ENCODE measurements at places on chromosomes 4 and X.

GRCh38 chrX:40061005-40061404, 36.8 kb downstream of the BCOR start:
- H3K4me1 ChIP-seq: no peaks in the 10 kb centered on the region
- H3K4me3 ChIP-seq: no peak overlapping the region
- H3K27me3 ChIP-seq: no peaks in the 10 kb centered on the region
- no peak overlapping the region for H3K27ac ChIP-seq

DNA sequence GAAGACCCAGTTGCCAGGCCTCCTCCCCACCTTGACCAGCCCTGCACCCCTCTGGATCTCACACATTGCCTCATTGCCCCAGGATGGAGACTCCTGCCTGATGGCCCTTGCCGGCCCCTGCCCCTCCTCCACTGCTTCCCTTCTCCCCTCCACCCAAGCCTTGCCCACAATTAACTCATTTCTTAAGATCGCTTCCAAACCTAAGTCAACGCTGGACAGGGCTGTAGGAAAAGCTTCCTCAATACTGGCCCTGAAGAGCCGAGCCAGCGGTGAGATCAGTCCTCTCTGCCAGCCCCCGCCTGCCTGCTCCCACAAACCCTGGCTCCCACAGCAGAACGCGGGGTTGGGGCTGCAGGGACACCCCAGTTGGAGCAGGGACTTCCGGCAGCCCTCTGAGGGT, 7.5 kb upstream of the HAUS7 start:
- H3K4me3 ChIP-seq: no peak overlapping the region
- H3K27ac ChIP-seq: no peak overlapping the region
- no peak for DNase-seq
- no peaks in the 10 kb centered on the region for H3K27me3 ChIP-seq
- peaks cover 6% of the 10 kb centered on the region for H3K4me1 ChIP-seq

GRCh38 chr4:5738061-5738460, 27.1 kb downstream of the EVC start:
- no peaks in the 10 kb centered on the region for H3K36me3 ChIP-seq
- H3K27ac ChIP-seq: no peak overlapping the region
- DNase-seq: no peak
- no peaks in the 10 kb centered on the region for H3K27me3 ChIP-seq

- H3K36me3 ChIP-seq: no peaks in the 10 kb centered on the region
- no peak for DNase-seq
- H3K27ac ChIP-seq: no peak overlapping the region
- H3K4me1 ChIP-seq: no peaks in the 10 kb centered on the region
- H3K4me3 ChIP-seq: no peak overlapping the region
- no peaks in the 10 kb centered on the region for H3K27me3 ChIP-seq
These were observed 22.0 kb downstream of the NBDY start for GRCh38 chrX:56751071-56751470.

DNA sequence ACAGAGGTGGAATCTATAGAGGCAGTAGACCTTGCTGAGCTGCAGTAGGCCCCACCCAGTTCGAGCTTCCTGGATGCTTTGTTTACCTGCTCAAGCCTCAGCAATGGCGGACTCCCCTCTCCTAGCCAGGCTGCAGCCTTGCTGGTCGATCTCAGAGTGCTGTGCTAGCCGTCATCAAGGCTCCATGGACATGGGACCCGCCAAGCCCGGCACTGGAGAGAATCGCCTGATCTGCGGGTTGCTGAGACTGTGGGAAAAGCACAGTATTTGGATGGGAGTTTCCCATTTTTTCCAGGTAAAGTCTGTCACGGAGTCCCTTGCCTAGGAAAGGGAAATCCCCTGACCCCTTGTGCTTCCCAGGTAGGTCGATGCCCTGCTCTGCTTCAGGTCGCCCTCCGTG, 124.8 kb upstream of the KLF8 start:
- no peaks in the 10 kb centered on the region for H3K4me1 ChIP-seq
- DNase-seq: no peak
- no peaks in the 10 kb centered on the region for H3K36me3 ChIP-seq
- H3K27ac ChIP-seq: no peak overlapping the region
- H3K4me3 ChIP-seq: no peak overlapping the region
- H3K27me3 ChIP-seq: no peaks in the 10 kb centered on the region

DNA sequence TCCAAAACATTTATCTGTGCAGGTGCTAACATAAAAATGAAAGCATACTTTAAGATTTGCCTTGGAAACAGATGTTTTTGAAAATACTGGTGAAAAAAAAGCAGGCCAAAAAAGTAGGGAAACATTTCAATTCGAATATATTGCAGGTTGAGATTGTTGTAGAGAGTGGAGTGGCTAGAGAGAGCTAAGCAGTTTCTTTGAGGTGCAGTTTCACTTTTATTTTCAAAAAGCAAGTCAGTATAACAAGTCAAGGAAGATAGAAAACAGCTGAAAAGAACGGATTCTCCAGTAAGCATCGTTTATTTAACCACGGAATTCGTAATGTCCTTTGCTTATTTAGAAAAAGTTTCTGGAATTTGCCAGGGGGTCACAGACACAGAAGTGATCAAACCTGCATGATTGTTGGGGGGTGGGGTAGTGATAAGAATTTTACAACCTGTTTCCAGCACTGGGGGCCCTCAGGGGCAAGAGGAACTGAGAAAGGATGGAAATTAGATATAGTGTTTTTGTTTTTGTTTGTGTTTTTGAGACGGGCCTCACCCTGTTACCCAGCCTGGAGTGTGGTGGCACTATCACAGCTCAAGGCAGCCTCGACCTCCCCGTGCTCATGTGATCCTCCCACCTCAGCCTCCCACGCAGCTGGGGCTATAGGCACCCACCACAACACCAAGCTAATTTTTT, 175.0 kb downstream of the TENM3 start:
- H3K27me3 ChIP-seq: no peaks in the 10 kb centered on the region
- H3K4me1 ChIP-seq: no peaks in the 10 kb centered on the region
- no peak overlapping the region for H3K4me3 ChIP-seq
- DNase-seq: no peak
- no peaks in the 10 kb centered on the region for H3K36me3 ChIP-seq
- no peak overlapping the region for H3K27ac ChIP-seq

DNA sequence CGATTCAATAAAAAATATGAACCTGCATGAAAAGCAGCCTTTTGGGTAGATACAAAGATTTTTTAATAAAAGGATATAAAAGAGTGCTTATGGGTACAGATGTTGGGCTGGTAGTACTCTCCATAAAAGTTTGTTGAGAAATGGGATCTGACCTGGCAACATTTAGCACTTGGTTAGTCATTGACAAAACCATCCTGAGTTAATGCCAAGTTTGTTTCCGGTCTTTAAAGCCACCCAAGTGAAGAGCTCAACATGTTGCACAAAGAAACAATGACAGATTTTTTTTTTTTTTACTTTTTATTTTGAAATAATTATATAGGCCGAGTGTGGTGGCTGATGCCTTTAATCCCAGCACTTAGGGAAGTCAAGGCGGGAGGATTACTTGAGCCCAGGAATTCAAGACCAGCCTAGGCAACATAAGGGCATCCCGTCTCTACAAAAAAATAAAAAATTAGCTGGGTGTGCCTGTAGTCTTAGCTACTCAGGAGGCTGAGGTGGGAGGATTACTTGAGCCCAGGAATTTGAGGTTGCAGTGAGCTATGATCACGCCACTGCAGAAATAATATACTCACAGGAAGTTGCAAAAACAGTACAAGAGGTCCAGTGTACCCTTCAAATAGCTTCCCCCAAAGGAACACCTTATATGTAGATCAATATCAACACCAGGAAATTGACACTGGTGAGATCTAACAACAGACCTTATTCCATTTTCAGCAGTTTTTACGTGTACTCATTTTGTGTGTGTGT, 16.6 kb downstream of the CHST7 start:
- peaks cover 18% of the 10 kb centered on the region for H3K4me1 ChIP-seq
- H3K27ac ChIP-seq: no peak overlapping the region
- no peaks in the 10 kb centered on the region for H3K36me3 ChIP-seq
- no peak overlapping the region for H3K4me3 ChIP-seq
- DNase-seq: no peak
- H3K27me3 ChIP-seq: no peaks in the 10 kb centered on the region

GRCh38 chr4:5021546-5021945, 2.3 kb upstream of the CYTL1 start:
- no peaks in the 10 kb centered on the region for H3K27me3 ChIP-seq
- DNase-seq: no peak
- peaks cover 8% of the 10 kb centered on the region for H3K4me1 ChIP-seq
- H3K36me3 ChIP-seq: no peaks in the 10 kb centered on the region

Data from CD14-positive monocyte (primary cell).